Retina (tissue), 1 donor: ENCODE measurements at places on chromosomes 1 and 21.

DNA sequence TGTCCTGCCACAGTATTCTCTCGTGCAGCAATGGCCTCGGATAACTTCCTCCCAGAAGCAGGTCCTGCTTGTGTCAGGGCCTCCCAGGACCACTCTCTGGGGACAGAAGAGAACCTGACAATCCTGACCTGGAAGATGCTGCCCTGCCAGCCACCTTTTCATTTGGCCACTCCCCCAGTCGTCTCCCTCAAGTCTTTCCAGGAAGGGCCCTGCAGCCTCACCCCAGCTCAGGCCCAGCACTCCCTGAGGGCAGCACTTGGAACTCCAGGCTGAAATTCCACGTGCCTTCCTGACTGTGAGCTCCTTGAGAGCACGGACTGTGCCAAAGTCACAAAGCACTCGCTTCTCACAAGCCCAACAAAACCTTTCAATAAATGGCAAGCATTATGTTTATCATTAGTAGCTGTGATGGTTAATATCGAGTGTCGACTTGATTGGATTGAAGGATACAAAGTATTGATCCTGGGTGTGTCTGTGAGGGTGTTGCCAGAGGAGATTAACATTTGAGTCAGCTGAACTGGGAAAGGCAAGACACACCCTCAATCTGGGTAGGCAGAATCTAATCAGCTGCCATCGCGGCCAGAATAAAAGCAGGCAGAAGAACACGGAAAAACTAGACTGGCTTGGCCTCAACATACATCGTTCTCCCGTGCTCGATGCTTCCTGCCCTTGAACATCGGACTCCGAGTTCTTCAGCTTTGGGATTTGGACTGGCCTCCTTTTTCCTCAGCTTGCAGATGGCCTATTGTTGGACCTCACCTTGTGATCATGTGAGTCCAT is 2.3 kb upstream of the CLEC20A start:
- no peak for DNase-seq

- DNase-seq: no peak
Observed at GRCh38 chr1:21706151-21706835, 37.1 kb upstream of the RAP1GAP start.

DNA sequence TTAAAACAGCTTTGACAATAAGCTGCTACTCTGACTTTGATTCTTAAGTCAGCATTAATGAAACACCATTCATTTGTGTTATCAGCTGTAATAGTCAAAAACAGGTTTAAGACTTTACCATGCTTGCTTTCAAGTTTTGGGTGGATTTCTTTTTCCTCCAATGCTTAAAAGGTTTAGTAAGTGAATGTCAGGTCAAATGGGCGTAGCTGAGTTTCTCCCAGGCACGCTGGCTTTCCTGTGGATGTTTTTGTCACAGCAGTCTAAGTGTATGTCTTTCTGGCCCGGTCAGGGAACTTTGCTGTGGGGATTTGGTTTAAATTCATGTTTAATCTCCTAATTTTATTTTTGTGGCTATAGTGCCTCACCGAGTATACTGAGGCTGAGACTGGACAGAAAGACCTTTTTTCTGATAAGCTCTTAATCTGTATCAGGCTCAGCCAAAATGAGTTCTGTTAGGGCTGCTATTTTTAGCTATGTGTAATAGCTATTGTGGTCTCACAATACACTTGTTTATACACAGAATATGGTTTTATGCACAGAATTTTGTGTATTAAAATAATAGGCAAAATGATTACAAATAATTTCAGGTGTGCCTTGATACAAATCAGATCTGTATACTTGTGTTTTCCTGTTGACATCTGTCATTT is 292.8 kb downstream of the DISC1 start:
- peak; percentile 44 for DNase-seq

- no peak for DNase-seq
Observed at GRCh38 chr1:209815490-209815889, 9.5 kb upstream of the IRF6 start.

GRCh38 chr1:44853201-44853600 is 10.1 kb upstream of the PTCH2 start:
- no peak for DNase-seq

DNA sequence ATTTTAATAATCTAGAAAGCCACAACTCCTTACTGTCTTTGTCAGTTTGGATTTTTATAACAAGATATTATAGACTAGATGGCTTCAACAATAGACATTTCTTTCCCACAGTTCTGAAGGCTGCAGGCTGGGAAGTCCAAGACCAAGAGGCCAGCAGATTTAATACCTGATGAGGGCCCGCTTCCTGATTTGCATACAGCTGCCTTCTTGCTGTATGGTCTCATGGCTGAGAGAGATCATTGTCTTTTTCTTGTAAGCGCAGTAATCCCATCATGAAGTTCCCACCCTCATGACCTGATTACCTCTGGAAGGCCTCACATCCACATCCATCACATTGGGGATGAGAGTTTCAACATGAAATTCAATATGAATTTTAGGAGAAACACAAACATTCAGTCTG is 9.8 kb downstream of the RPS6KC1 start:
- DNase-seq: no peak

DNA sequence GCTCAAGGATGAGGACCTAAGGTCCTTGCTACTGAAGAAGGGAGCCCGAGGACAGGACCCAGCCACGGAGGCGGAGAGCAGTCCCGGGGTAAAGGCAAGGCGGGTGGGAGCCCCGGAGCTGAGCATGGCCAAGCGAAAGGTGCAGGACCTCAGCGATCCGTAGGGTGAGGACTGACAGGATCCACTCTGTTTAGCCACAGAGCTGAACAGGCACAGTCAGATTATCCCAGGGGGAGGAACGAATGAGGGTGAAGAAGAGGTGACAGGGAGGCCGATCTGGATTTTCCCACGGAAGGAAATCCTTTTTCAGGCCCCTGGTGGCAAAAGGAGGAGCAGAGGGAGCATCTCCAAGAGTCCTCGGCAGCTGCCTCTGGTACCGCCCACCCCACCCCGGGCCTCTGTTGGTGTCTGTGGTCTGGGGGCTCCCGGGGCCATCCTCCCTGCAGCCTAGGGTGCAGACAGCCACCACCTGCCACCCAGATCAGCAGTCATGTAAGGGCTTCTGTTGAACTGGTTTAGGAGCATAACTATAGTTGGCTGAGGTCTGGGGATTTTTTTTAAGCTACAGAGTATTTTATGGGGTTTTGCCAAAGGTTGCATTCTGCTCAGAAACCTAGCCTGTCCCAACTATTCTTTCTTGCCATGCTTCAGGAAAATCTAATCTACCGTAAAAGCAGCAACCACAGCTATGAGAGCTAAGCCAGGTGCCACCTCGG is 32.3 kb upstream of the LBR start:
- DNase-seq: no peak

GRCh38 chr1:230758709-230759368 is 11.7 kb downstream of the CAPN9 start:
- DNase-seq: no peak

GRCh38 chr1:118028267-118028666 is 98.7 kb downstream of the WDR3 start:
- DNase-seq: no peak

DNA sequence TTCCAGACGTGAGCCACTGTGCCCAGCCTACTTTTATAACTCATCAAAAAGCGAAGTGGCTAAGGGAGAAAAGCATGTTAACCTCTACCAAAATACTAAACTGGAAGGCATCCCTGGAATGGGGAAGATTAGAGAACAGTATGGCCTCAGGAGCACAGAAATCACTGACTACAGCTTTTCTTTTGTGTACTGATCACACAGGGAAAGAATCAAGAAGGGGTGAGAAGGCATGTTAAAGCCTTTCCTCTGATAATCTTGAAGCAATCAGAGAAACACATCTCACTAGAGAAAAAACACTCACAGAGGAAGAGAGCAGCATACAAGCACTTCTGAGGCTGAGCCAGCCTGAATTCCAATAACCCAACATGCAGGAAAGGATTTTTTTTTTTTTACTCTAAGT is 10.7 kb downstream of the PCAT6 start:
- no peak for DNase-seq

DNA sequence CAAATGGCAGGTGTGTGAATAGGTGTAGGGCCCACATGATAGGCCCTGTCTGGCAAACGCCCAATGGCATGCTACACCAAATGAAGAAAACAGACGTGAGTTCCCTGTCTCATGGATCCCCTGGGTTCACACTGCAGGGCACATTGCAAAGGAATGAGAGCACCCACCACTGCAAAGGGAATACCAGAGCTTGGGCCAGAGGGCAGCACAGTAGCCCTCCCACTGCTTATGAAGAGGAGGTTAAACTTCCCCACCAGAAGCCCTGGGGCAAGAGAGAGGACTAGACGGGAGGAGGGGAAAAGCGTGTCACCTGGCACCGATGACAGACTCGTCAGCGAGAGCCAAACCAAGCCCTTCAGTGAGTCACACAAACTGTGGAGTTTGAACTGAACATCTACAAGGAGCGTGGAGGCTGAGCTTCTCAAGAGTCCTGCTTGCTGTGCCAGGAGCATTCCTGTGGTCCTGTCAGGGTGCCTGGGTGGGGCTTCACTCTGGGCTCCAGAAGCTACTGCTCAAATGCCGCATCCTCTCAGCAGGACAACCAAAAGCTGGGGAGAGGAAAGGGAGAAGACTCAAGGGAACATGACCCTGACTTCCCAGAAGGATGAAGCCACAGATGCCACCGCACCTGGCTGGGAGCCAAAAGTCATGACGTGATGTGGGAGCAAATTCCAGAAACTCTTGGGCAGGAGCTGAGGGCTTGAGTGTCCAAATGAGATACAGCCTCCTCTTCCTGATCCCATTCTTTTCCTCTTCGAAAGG is 61.1 kb downstream of the TOMM20 start:
- no peak for DNase-seq
